ENCODE measurements at places on chromosomes 1 and 21.

DNA sequence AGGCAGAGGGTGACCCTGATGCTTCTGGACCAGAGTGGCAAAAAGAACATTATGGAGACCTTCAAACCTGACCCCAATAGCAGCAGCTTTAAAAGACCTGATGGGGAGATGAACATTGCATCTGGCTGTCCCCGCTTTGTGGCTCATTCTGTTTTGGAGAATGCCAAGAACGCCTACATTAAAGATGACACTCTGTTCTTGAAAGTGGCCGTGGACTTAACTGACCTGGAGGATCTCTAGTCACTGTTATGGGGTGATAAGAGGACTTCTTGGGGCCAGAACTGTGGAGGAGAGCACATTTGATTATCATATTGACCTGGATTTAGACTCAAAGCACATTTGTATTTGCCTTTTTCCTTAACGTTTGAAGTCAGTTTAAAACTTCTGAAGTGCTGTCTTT lies 45.8 kb downstream of the TRAF5 start:
- no peak for DNase-seq

- DNase-seq = no peak
Measured at GRCh38 chr1:151711044-151711800, 5.4 kb downstream of the CELF3 start.

DNA sequence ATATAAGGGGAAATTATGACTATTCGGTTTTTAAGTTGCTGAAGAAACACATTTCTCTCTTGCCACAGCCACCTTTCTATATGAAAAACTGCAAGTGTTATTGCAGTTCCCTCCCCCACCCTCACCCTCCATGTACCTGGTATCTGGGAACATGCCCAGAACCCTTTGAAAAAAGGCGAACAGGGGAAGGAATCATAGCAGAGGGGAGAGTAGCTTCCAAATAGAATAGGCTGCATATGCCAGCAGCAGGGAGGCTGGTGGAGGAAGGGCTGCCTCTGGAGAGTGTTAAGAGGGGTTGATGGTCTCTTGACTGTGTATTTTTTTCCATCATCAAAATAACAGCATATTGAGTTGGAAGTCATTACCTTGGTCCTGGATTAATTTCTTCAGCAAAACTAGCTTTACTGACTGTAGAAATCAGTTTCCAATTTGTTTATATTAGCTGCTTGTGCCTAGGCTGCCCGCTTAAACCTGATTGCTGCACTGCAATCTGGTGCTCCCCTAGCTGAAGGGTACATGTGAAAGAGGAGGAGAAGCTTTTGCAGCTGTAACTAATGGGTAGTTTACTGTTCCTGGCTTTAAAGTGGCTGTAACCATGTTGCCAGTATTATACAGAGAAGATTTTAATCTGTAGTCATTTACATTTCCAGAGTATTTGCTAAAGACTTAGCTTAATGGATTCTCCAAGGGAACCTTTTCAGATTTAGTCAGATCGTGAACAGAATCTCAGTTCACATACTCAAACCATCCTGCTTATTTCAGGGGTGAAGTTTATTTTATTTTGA lies 22.7 kb downstream of the AHCYL1 start:
- no peak for DNase-seq

- no peak for DNase-seq
Measured at GRCh38 chr1:40783001-40783905, at the start of gene KCNQ4. Gene KCNQ4 (plus strand): TSS chr1:40783787. CDS start chr1:40784094, 307 bp downstream.

DNA sequence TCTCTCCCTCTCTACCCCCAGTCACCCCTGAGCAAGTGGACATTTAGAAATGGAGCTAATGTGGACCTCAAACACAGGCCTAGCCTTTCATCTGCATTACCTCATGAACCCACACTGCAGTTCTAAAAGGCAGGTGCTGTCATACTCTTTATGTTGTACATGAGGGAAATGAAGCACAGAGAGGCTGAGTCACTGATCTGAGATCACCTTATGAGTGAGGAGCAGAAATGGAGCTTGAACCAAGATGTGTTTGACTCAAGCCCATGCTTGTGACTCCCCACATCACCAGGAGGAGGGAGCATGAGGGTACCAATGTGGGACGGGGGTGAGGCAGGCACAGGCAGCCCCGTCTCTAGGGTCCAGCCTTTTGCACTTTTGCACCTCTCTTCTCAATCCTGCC lies 702.8 kb downstream of the PTPRU start:
- no peak for DNase-seq

- DNase-seq = no peak
Measured at GRCh38 chr1:112285746-112286145, 110.3 kb upstream of the CTTNBP2NL start.

DNA sequence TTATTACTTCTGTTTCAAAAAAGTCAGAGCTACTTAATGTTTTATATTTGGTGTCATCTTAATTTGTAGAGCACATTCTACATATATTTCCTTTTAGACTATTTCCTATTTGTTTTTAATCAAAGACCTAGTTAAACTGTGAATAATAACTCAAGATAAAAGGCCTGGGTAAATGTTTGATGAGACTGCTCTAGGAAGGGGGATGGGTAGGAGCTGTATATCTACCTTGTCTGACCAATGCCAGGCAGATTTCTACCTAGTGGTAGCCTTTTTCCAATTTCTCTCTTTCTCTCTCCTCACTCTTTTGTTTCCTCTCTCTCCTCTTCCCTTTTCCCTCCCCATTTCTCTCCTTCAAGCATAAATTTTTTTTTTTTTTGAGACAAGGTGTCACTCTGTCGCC lies 31.9 kb upstream of the IVNS1ABP start:
- DNase-seq = no peak

DNA sequence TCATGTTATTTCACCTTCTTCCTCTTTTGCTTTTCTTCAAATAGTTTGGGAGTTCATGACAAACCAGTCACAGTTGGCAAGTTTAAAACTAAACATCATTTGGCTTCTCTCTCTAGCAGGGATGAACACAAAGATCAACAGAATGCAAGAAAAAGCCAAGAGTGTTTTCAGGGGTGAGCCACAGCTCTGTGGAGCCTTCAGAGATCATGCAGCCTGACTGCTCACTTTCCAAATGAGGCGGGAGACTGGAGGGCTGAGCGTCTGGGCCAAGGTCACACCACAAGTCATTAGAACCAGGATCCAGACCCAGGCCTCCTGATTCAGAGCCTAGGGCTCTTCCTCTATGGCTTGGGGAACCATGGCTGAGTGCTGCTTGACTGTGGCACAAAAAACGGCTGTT lies 2.7 kb downstream of the DPT start:
- DNase-seq = no peak

DNA sequence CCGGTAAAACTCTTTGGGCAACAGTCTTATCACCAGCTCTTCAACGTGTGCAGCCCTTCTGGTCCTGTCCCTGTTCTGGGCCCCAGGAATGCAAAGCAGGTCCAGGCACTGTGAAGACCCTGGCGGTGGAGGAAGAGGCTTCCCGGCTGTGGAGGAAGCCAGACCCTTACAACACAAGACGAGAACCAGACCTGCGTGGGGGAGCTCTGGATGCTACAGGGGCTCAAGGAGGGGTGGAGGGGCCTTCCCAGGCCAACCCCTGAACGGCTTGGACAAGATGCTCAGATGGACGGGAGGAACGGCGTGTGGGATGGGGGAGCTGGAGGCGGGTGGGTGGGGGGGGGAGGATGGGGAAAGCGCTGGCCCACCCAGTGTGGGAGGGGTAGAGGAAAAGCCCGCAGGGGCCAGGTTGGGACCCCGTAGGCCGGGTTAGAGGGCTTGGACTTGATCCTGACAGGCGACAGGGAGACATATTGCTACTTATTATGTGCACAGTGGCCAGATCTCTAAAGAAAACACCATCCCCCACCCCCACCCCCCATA lies 5.1 kb upstream of the OLIG2 start:
- no peak for DNase-seq

GRCh38 chr21:45573452-45574035 lies 31.3 kb upstream of the SLC19A1 start:
- DNase-seq = no peak

DNA sequence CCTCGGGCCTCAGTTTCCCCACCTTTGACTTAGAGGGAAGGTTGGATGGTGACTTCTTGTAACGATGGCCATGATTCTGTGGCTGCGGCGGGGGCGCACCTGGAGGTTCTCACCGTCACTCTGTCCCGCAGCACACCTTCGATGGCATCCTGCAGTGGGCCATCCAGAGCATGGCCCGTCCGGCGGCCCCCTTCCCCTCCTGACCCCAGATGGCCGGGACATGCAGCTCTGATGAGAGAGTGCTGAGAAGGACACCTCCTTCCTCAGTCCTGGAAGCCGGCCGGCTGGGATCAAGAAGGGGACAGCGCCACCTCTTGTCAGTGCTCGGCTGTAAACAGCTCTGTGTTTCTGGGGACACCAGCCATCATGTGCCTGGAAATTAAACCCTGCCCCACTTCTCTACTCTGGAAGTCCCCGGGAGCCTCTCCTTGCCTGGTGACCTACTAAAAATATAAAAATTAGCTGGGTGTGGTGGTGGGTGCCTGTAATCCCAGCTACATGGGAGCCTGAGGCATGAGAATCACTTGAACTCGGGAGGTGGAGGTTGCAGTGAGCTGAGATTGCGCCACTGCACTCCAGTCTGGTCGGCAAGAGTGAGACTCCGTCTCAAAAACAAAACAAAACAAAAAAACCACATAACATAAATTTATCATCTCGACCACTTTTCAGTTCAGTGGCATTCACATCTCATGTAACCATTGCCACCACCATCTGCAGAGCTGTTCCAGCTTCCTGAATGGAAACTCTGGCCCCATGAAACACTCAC lies 2.1 kb upstream of the PFKL start:
- peak; percentile 79 for DNase-seq

- DNase-seq = no peak
Measured at GRCh38 chr1:165047994-165048393, 308.5 kb downstream of the LMX1A start.

DNA sequence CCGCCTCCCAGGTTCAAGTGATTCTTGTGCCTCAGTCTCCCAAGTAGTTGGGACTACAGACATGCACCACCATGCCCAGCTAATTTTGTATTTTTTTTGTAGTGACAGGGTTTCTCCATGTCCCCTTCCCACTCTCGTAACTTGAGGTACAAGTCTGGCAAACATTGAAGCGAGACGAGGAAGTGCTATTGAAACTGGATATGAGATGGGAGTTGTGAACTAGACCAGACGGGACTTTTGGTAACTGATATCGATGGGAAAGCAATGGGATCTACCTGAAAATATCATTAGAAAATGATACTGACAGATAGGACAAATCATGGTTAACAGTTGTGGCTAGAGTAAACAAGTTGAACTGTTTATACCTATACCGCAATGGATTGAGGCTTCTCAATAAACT lies 95.2 kb upstream of the TRABD2B start:
- no peak for DNase-seq

DNA sequence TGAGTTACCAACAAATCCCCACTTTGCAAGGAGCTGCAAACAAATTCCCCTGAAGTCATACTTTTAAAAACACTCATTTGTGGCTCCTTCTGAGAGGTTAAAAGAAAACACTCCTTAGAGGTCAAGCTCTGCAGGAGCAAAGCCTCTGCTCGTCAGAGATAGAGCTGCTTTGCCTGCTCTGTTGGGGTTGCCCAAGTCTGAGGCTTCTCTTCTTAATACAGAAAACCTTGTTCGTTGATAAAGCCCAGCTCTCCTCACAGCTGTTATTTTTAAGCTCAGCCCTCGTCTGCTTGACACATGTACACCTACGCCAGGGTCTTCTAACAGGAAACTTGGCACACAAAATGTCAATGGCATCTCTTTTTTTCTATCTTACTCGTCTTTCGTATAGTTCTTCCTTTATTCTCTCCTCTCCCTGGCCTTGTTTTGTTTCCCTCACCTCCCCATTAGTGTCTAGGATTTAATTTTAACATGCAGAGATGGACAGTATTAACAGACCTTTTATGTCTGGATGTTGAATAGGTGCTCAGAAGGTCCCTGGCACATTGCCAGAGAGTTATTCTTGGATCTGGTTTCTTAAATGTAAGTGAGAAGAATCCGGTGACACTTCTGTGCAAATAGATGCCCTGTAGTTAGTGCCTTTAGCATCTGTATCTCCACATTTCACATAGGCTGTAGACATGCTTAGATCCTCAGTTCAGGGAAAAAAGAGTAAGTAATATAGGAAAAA lies 86.0 kb downstream of the LRRC53 start:
- DNase-seq = no peak

- no peak for DNase-seq
Measured at GRCh38 chr1:182118851-182119250, 57.3 kb upstream of the ZNF648 start.

GRCh38 chr1:96313216-96313615 lies 408.4 kb upstream of the PTBP2 start:
- no peak for DNase-seq

GRCh38 chr1:93708734-93709481 lies 27.3 kb upstream of the BCAR3 start:
- peak; percentile 52 for DNase-seq

- no peak for DNase-seq
Measured at GRCh38 chr1:41658431-41659158, 174.1 kb upstream of the EDN2 start.

GRCh38 chr21:43755820-43756594 lies 20.1 kb downstream of the CSTB start:
- no peak for DNase-seq

GRCh38 chr1:111285879-111286278 lies 4.8 kb upstream of the CHIA start:
- no peak for DNase-seq

DNA sequence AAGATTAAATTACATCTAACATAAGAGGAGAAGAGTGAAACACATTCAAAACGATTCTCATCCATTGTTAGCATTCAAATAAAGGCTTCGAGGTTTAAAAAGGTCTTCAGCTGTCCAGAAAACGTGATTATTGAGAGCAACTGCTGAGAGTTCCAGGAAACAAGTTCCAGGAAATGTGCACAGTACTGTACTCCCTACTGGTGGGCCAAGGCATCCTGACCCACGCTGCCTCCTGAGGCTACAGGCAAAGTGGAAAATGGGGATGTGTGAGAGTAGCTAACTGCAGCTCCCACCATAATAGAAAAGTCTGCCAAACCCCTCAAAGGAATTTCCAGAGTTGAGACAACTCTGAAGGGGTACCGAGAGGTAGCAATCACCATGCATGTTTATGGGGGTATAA lies 2.0 kb downstream of the VAV3 start:
- DNase-seq = no peak

- no peak for DNase-seq
Measured at GRCh38 chr1:56092684-56093570, 486.4 kb downstream of the PLPP3 start.

DNA sequence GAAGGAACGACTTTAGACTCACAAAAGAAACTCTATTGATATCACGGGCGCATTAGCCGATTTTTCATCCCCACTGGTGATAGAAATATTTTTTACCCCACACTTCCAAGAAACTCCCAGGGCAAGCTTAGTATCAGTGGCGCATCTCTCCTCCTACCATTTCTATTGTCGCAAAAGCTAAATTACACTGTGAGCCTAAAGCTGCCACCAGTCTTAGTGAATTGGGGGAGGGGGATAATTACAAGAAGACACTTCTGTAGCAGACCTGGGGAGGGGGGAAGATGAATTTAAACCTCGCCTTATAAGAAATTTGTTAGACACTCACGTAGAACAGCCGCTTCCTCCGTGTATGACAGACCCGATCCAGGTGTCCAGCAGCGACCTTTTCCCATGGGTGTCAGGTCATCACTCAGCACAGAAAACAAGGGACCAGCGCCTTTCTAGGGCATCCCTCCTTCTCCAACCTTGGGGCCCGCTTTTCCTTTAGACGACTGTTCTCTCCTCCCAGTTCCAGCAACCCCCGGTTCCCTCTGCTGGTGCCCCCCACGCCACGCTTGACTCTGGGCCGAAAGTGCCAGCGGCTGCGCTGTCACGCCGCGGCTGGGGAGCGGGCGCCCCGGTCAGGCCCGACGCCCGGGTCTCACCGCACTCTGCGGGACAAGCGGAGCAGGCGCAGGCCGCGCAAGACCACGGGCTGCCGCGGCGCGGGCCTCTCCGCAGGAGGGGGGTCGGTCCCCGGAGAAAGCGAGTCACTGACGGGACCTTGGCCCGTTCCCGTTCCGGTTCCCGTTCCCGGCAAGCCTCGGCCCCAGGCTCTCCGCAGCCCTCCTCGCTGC lies 821 bp downstream of the PHC2 start:
- peak; percentile 14 for DNase-seq
